ENCODE measurements at places on chromosomes 3 and 15.

DNA sequence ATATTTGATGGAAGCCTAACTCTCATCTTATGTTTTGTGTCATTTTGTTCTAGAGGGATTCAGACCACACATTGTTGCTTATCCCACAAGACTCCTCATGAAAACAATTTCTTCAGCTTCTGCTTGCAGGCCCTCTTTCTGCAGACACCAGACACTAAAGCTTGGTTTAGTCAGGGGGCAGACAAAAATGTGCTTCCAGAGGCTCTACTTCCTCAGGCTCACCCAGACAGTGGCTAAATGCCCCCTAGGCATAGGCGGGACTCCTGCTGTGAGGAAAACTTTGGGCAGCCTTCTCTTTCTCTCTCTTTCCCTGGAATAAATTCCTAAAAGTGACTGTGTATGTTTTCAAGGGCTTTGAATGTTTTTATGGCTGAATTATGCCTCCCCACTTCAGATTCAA is 435.4 kb upstream of the ATP11B start:
- DNase-seq = no peak

DNA sequence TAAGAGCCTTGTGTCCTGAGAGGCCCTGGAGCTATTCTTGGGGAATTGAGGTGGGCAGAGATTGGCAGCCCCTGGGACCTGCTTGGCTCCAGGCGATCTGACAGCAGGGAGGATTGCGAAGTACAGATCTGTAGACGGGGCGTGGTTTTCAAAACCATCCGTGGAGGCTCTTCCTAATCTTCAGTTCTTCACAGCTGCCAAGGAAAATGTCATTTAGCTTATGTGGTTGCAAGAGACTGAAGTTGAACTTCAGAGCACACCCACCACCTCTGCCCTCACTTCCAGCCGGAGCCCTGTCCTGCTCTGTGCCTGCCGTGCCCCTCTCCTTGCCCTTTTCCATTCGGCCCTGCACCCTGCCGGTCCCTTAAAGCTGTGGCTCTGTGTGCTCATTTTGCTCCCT is 12.9 kb downstream of the NISCH start:
- DNase-seq = no peak

- no peak for DNase-seq
Observed at GRCh38 chr3:16484984-16485383, 28.5 kb downstream of the RFTN1 start.

GRCh38 chr15:29936353-29937049 is 114.2 kb upstream of the TJP1 start:
- DNase-seq = no peak

DNA sequence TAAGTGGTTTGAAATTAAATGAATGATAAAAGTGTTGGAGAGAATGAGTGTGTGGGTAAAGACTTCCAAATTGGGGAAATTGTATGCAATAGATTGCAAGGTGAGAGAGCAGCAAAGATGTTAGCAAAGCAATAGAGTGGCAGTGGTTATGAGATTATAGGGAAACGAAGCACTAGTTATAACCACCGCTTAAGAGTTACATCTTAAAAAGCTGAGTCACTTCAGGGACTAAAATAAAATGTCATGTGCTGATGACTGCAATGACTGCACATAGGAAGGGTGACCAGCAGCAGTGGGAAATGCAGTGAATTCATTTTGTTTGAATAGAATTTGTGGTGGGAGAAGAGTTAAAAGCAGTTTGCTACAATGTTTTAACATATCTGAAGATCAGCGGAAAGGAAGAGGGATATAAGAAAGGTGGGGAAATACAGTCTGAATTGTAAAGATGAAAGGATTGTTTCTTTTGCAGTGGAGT is 127.3 kb downstream of the RAP2B start:
- DNase-seq = no peak

Measured in stimulated activated CD4-positive, alpha-beta T cell treated with anti-CD3 and anti-CD28 coated beads, TNF-alpha, amount 100 ng/mL, for 4 hours (primary cell).